ENCODE measurements at places on chromosomes 12 and 14. TPM values are rescaled to one million over a fixed set of nuclear protein-coding genes. Genes with fewer than 3 reads are reported as not detected.

Gene ADAM20
- 2.5 TPM for total RNA-seq

Gene RNASE7
- not detected for total RNA-seq

Gene C1QL4
- not detected for total RNA-seq

Gene ITGA7
- 463 TPM for total RNA-seq

Gene KLHL33
- total RNA-seq: 0.39 TPM

Gene TMEM117
- total RNA-seq: 5.9 TPM

Gene SCFD1
- 76.6 TPM for total RNA-seq

Gene KRT77
- not detected for total RNA-seq

Gene TAS2R42
- total RNA-seq: not detected

Gene P2RX2
- 0.27 TPM for total RNA-seq

Measured in aorta (tissue), 5 donors.